ENCODE measurements at places on chromosomes 1 and 21.

- DNase-seq, result no peak
These were observed 130.3 kb downstream of the TIAM1 start for GRCh38 chr21:31213787-31214186.

DNA sequence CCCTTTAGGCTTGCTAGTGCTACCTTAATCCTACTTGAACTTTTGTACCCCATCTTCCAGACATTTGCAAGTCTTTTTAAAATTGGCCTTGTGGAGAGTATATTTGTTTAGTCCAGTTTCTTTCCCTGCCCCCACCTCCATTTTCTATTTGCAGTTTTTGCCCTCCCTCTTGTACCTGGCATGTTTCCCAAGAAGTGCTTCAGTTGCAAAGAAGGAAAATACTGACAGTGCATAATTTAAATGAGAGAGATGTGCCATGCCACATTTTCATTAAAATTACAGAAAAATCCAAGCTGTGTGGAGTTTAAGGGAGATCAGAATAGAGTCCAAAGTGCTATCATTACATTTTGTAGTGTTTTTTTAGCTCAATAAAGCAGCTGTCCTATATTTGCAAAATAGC is 150.0 kb upstream of the ADGRL2 start:
- no peak for DNase-seq

DNA sequence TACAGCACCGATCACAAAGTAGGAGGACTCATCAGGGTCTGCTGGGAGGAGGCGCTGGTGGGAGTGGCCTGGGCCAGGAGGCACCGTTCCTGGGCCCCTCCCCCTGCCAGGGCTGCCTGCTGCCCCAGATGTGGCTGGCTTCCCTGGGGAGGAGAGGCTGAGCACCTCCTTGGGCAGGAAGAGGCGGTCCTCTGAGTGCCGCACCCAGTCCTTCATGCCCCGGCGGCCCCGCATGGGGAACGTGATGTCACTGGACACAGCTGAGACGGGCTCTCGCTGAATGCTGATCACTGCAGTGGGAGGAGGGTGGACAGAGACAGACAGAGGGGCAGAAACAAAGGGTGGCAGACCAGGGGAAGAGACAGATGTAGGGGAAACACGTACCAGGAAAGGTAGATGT is 24.8 kb downstream of the ADGRB2 start:
- DNase-seq, result no peak

GRCh38 chr21:20997636-20998455 is at the start of gene NCAM2:
Gene NCAM2, plus strand, starts transcription at chr21:20998409.
- DNase-seq, result peak; percentile 7

- no peak for DNase-seq
These were observed 48.6 kb downstream of the PCNX2 start for GRCh38 chr1:233246965-233247364.

DNA sequence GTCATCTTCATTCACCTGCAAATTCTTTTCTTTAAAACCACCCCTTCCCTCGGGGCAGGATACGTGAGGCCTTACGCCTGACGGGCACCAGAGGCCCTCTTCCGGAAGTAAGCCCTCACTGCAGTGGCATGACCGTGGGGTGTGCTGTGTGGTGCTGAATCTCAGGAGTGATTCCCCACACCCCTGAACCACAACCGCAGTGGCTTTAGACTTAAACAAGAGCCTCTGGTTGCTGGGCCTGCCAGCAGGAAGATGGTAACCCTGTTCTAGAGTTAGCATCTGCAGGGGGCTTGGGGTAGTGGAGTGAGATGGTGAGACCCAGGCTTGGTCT is 12.1 kb downstream of the BSND start:
- no peak for DNase-seq

DNA sequence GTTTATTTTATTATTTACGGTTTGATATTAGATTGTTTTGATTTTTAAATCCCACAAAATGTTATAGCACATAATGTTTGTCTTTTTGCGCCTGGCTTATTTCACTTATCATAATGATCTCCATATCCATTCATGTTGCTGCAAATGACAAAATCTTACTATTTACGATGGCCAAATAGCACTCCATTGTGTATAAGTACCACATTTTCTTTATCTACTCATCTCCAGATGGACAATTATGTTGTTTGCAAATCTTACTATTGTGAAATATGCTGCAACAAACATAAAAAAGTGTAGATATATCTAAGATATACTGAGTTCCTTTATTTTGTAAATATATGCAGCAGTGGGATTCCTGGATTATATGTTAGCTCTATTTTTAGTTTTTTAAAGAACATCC is 1568.3 kb downstream of the AMY1C start:
- DNase-seq, result no peak

DNA sequence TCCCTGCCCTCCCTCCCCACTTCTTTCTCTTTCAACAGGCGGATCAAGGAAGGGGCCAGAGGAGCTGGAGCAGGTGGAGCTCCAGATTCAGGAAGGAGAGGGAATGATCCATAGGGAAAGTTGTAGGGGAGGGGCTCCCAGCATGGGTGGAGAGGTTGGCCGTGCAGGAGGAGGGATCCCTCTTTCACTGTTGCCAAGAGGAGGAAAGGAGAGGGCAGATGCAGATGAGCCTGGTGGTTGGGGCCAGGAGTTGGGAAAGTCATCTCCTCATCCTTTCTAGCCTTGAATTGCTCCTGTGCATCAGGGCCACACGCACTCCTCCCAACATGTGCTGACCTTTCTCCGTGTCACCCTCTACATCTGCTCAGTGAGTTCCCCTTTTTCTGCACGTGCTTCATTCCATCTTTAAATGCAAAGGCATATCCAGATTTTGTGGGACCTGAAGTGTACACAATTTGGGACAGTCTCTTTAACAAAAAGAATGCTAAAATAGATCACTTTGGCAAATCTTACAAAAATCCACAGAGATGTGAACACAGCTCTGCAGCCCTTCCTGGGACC is 32.4 kb downstream of the ZBTB18 start:
- no peak for DNase-seq

- no peak for DNase-seq
These were observed 33.8 kb downstream of the DUSP10 start for GRCh38 chr1:221708076-221708571.

GRCh38 chr1:82108843-82109242 is 308.1 kb downstream of the ADGRL2 start:
- DNase-seq, result no peak

DNA sequence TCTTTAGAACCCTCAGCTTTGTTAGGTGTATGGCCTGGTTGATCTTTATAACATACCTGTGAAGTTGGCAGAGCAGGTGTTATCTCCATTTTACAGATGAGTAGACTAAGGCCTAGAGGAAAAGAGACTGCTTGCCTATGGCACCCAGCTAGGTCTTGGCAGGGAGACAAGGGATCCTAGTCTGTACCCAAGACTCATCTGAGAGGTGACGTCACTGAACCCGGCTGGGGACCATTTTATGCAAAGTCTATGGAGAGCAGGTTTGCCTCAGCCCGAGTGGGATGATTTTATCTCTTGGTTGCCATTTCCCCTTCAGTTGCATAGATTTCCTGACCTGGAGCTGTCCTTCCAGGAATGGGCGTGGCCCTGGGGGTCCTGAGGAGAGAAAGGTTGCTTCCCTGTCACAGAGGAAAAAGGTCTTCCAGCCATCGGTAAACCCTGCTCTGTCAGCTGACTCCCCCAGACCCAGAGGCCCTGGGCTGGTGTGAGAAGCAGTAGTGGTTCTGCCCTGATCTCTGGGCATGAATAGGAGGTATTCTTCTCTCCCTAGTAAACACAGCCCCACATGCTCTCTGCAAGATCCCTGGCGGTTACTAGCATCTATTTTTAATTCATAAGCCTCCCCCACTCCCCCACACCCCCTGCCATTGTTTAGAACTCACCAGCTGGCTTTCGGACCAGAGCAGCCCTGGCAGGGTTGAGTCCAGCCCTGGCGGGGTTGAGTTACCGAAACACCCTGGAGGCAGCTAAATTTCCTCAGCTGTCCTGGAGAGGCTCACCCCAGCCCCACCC is 19.6 kb downstream of the TMCC2 start:
- no peak for DNase-seq

DNA sequence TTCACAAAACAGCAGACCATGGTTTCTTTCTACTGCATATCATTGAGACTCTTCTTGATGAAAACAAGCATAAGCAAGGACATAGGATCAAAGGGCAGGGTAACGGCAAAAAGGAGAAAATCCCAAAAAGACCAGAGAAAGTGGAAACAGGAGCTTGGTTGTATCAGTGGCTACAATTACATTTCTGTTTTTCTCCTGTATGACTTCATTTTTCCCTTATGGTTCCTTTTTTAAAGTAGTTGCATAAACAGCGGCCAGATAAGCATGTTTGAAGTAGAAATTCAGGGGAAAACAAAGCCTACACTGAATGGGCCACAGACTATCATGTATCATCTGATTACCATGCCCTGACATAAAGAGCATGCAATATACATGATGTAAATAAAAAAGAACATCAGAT is 4.6 kb downstream of the EGLN1 start:
- no peak for DNase-seq
